NCI-H510A treated with DMSO at 0.1 percent for 48 hours (cell line): ENCODE measurements at places on chromosomes 4 and X.

- no peak for DNase-seq
Measured at GRCh38 chr4:180925805-180926204, 1317.4 kb upstream of the TENM3 start.

GRCh38 chr4:98688411-98689290, 30.2 kb upstream of the TSPAN5 start:
- DNase-seq: no peak

GRCh38 chr4:112251019-112251643, 19.5 kb downstream of the AP1AR start:
- DNase-seq: no peak

- no peak for DNase-seq
Measured at GRCh38 chr4:87567191-87567590, 38.0 kb upstream of the SPARCL1 start.

- no peak for DNase-seq
Measured at GRCh38 chrX:120419463-120419862, 49.6 kb downstream of the LAMP2 start.

- DNase-seq: no peak
Measured at GRCh38 chr4:48203819-48204218, 65.8 kb downstream of the TEC start.
